B cell (primary cell): ENCODE measurements at places on chromosomes 12 and 14. TPM values are rescaled to one million over a fixed set of nuclear protein-coding genes. Genes with fewer than 3 reads are reported as not detected.

DNA sequence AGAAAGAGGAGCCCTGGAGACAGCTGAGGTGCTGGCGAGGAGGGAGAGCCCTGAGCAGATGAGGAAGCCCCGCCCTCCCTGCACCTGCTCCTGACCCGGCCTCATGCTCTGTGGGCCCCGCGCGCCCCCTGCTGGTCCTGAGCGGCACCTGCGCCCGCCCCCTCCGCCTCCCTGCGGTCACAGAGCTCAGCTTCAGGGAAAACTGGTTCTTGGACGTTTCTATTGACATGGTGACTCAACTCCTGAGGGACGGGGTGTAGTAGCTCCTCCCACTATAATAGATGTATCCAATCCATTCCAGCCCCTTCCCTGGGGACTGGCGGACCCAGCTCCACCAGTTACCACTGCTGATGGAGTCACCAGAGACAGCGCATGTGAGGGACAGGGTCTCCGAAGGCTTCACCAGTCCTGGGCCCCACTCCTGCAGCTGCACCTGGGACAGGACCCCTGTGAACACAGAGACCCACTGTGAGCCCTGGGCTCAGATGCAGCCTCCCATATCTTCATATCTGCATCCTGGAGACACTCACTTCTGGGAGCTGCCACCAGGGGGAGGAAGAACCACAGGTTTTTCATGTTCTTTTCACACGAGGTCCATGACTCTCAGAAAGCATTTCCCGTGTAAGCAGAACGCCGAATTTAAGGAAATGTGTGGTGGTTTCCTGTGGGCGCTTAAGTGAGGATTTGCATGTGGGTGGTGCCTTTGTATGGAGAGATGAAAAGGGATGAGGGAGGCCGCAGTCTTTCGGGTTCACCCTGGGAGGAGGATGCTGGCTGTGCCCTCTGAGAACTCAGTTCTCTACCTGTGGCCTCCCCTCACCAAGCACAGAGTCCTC, 1346.4 kb downstream of the TMEM121 start:
- DNase-seq: peak; percentile 87

DNA sequence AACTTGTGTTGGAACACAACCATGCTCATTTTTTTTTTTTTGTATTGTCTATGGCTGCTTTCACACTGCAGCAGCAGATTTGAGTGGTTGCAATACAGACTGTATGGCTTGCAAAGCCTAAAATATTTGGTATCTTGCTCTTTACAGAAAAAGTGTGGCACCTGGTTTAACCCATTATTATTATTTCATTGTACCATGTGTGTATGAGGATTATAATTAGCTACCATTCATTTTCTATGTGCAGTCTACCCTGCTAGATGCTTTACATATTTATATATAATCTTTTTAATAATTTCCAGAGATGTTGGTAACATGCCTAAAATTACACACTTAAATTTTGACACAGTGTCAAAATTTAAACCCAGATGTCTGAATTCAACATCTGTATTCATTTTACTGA, 37.7 kb downstream of the SPATS2 start:
- no peak for DNase-seq

- peak; percentile 12 for DNase-seq
Measured at GRCh38 chr12:53191885-53192530, 11.3 kb upstream of the CSAD start.

- DNase-seq: no peak
Measured at GRCh38 chr12:40054555-40055227, 51.2 kb downstream of the SLC2A13 start.

DNA sequence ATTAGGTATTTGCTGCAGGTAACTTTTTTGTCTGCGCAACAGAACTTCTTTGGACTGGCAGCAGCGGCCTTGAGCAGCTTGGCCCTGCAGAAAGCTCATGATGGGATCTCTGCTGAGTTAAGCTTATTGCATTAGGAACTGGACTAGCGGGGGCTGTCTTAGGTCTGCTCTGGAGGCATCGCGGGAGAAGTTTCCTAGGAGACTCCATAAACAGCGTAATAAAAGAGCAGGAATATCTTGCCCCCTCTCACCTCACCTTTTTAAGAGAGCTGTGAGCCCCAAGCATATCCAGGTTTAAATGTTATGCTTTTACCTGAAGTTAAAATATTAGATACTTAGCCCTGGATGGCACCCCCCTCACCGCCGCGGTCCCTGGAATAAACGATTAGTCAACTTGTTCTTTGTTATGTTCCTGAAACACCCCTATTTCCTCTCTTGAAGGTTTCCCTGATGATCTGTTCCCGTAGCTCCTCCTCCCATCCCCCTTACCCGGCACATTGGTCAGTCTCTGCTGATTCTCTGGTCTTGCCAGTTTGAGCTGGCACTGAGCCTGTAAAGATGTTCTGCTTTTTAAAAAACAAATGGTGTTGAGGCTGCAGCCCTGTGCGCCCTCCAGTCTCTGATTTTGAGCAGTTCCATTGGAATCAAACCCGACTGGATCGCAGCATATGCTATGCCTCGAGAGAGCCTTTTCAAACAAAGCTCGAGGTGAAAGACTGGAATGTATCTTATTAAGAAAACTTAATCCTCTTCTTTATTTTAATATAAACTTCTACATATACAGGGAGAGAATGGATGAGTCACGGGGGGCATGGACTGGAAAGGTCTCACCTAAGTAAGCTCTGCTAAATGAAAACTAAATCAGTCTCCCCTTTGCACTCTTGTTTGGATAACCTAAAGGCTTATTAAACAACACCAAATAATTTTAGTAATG, 1.9 kb downstream of the MLXIP start:
- no peak for DNase-seq

DNA sequence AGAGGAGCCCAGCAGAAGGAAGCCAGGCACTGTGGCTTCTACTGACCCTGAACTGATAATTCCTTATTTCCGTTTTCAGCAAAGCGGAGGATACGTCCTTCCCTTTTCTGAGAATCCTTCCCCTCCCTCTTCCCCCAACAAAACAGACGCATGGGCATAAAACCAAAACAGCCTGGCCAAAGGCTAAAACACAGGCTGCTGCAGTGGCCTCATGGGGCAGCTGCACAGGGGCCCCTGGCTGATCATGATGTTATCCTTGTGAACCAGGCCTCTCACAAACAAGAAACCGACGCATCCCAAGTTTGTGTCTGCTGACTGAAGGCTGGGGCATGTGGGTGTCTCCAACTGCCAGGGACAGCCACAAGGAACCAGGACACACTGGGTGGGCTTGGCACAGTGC, 23.4 kb upstream of the STON2 start:
- DNase-seq: no peak

DNA sequence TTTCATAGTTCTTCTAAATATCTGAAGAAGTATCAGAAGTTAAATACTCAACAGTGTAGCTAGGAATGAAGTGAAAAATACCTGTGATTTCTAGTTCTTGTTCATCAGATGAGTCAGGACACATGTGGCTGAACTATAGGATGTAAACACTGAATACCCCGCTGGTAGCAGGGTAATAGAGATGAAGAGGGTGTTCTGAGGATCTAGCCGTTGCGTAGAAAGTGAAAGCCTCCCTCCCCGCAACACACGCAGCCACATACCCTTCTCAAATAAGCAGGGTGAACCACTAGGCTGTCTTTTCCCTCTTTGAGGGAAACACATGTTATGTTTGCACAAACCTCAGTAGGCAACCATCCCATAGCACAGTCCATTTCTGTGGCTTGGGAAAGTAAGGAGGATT, 16.4 kb upstream of the RNASE12 start:
- no peak for DNase-seq

GRCh38 chr14:65361920-65362319, 50.6 kb upstream of the FUT8 start:
- no peak for DNase-seq

DNA sequence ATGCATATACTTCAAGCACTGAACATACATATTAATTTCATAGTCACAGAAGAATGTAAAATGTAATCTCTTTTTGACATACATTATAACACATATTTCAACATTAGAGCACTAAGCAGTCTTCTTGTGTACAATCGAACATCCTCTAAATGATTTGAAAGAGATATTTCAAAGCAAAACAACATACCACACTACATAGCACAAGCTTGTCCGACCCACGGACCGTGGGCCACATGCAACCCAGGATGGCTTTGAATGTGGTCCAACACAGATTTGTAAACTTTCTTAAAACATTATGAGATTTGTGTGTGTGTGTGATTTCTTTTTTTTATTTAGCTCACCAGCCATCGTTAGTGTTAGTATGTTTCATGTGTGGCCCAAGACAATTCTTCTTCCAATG, 7.0 kb downstream of the PRICKLE1 start:
- DNase-seq: no peak

DNA sequence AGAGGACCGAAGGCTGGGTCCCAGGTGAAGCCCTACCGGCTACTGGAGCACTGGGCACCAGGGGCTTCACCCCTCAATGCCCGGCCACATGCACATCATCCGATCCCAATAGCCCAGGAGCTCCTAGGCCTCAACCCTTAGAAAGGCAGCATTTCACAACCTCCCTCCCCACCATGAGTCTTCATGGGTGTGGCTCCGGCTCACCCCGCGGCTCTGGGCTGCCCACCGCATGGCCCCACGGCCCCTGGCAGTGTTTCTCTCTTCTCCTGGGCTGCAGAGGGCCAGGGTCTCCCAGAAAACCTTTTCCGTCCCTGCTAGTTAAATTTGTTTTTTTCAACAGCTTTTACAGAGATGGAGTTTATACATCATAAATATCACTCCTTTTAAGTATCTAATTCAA, 28.6 kb upstream of the DLK1 start:
- no peak for DNase-seq

DNA sequence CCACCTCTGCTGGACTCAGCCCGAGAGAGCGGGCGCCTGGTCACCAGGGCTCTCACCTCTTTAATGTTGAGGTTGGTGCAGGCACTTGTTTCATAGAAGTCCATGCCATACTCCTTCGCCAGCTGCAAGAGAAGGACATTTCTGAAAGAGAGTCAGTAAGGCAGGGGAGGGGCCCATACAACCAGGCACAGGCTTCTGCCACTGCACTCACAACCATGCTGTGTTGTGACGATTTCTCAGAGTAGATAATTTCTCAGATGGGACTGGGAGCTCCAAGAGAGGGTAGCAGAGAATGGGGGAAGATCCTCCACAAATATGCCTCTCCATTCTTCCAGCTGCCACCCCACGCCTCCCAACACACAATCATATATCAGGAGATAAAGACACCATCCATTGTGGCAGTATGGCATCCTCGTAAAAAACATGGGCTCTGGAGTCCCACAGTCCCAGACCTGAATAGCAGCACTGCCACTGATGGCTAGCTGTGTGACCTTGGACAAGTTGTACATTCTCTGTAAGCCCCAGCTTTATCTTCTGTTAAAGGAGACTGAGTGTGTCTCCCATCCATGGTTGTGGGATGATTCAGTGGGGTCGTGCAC, 6.2 kb upstream of the GPX2 start:
- DNase-seq: no peak

- no peak for DNase-seq
Measured at GRCh38 chr14:85038526-85039352, 491.2 kb upstream of the FLRT2 start.

- no peak for DNase-seq
Measured at GRCh38 chr12:59973515-59973914, 377.7 kb downstream of the SLC16A7 start.

GRCh38 chr12:81502912-81503695, 256.0 kb downstream of the PPFIA2 start:
- DNase-seq: no peak

DNA sequence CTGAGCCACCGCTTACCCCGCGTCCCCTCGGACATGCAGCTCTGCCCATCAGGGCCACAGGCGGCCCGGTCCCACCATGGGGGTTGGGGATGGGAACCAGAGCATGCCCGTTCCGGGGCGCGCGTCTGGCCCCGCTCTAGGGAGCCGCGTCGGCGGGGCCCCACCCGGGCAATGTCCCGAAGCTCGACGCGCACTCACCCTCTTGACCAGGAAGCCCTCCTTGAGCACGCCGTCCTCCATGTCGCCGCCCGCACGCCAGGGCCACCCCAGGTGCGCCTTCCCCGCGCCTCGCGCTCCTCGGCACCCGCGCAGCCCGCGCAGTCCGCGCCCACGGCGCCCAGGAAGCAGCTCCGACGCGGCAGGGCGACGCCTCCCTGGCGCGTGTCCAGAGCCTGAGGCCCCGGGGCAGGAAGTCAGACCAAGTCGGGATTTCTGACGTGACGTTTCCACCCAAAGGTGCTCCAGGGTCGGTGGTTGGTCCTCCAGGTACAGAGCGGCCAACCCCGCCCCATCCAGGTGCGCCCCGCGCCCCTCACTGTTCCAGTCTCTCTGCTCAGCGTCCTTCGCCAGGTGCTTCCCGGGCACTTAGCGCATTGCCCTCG, at the start of gene PLEK2:
TSS of gene PLEK2 (minus strand) at position 346 of the 602 bp plus-strand sequence. CDS start at position 240, 106 bp downstream.
- peak; percentile 19 for DNase-seq

DNA sequence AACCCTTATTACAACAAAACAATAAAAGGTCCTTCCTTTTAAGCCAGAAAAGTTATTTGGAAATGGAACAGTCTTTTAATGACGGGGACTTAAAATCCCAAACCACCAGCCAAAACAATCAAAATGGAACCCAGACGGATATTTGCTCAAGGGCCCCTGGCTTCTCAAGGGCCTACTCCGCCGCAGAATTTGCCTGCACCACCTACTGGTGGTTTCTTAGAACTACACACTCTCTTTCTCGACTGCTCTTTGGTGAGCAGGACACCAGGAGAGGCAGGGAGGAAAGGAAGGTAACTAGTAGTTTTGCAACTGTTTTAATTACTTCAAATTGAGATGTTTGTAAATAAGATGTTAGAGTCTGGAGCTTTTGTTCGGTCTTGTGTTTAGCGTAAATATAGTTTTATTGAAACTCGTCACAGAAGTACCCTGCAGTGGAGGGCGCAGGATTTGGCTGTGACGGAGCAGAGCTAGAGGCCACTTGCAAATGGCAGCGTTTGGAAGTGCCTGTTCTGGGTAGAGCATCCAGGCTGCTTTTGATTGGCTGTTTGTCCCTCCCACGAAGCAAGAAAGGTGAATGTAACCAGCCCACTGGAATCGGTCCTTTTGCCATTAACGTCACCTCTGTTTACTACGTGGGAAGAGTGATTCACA, 238.5 kb downstream of the CACNA1C start:
- peak; percentile 58 for DNase-seq

Gene HOXC12
- total RNA-seq: not detected in 2 replicates

Gene PRPH
- not detected in 2 replicates for total RNA-seq

Gene KRT4
- not detected in 2 replicates for total RNA-seq

Gene FKBP3
- 49.1 and 58.7 TPM in 2 replicates for total RNA-seq

Gene ADAMTS20
- not detected in 2 replicates for total RNA-seq

Gene CCDC196
- total RNA-seq: not detected in 2 replicates

Gene FBLN5
- total RNA-seq: 0.12 and 0.37 TPM in 2 replicates

Gene ITGB7
- 190 and 199 TPM in 2 replicates for total RNA-seq

Gene POMT2
- 36.6 and 44.1 TPM in 2 replicates for total RNA-seq

Gene C12orf42
- 136 and 138 TPM in 2 replicates for total RNA-seq
